ENCODE measurements at places on chromosomes 6 and 20.

- DNase-seq, result no peak
These were observed 385.5 kb downstream of the TENT5A start for GRCh38 chr6:81366972-81367371.

DNA sequence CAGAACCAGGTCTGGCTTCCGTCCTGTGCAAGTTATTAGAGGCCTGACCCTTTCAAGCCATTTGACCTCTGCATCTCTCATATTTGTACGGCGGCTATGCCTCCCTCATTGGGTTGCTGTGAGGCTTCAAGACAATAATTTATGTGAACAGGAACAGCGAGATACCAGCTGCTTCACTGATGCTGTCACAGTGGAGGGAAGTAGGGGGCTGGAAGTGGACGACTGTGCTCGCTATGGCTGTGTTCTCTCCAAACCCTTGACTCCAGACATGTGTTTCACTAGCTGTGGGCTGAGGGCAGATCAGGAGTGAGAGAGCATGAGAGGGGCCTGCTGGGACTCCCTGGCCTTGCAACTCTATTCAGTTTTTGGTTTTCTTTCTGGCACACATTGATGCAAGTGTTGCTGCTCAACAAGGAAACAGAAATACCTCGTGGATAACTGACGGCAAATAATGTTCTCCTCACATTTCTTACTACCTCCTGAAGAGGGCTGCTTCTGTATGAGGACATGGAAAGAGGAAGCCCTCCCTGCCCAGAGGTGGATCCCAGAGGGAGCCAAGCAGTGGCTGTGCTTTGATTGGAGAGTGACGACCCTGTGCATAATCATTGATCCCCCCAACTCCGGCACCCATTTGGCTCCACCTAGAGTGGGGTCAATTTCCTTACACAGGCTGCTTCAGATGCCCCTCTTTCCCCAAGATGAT lies 34.7 kb upstream of the SCP2D1 start:
- no peak for DNase-seq

DNA sequence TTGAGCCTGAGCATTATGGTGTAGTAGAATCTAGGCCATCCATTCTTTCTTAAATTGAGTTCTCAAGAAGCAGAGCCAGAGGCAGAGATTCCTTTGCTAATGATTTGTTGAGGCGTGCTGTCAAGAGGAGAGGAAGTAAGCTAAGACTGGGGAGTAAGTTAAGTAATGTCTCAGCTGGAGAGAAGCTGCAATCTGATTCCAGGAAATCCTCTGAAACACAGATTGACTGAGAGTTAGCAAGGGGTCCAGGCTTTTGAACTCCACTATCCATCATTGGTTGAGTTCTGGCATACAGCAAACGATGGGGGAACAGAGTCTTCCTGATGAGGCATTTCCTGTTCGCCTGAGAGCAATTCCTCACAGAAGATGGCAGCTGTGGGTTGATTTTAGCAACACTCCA lies 207.4 kb upstream of the RAB32 start:
- DNase-seq, result no peak

DNA sequence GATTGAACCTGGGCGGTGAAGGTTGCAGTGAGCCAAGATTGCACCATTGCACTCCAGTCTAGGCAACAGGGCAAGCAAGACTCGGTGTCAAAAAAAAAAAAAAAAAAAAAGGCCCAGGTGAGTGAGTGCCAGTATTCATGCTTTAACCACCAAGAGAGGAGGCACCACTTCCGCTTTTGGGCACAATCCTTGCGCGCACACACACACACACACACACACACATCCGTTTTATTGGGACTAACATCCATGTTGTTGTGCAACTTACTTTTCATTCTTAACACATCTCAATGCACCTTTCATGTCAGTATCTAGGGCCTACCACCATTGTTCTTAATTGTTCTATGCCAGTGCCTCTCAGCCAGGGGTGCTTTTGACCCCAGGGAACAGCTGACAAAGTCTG lies 263.0 kb downstream of the CDC5L start:
- no peak for DNase-seq

DNA sequence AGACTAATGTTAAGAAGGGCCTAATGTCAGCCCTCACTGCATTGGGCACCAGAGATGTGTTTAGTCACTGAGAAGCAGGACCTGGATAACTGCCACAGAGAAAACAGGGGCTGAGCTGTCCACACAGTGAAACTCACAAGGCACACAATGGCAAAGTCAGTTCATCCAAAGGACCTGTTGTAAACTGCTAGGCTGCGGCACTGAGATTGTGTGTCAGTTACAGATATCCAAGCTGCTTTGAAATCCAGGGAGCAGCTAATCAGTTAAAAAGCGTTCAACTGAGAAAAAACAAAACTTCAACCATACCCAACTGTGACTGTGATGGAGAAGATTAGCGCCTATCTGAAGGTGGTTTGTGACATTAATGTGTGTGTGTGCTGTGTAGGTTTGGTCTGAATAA lies 27.8 kb upstream of the TMEM14A start:
- DNase-seq, result no peak

Measured in activated gamma-delta T cell (primary cell).